ENCODE measurements at places on chromosomes 6 and 20.

GRCh38 chr6:94859924-94860323 is 717.4 kb upstream of the MANEA start:
- DNase-seq: no peak

- peak; percentile 44 for DNase-seq
These were observed 99.1 kb downstream of the HIVEP2 start for GRCh38 chr6:142845624-142846458.

- DNase-seq: no peak
These were observed 54.8 kb upstream of the SGK1 start for GRCh38 chr6:134372603-134373281.

GRCh38 chr6:157221049-157221816 is 102.1 kb downstream of the TMEM242 start:
- DNase-seq: peak; percentile 76

DNA sequence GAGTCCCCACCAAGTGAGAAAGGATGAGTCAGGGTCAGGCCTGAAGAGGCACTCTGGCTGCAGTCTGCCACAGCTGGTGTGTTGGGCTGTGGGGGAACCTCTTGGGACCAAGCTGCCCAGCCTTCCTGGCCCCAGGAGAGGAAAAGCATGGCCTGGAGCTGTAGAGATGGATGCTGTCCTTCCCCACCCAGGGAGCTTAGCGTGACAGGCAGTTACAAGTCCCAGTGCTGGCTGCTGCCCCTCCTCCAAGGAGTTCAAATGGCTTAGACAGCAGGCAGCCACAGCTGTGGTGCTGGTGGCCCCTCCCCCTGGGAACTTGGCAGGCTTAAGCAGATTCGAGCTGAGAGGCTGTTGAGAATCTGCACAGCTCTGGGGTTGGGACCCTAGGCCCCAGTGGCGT is 253.2 kb downstream of the PLCB1 start:
- no peak for DNase-seq

GRCh38 chr6:39834866-39835265 is 42.7 kb downstream of the DAAM2 start:
- no peak for DNase-seq

- DNase-seq: no peak
These were observed 160.1 kb downstream of the DTNBP1 start for GRCh38 chr6:15502446-15503345.

DNA sequence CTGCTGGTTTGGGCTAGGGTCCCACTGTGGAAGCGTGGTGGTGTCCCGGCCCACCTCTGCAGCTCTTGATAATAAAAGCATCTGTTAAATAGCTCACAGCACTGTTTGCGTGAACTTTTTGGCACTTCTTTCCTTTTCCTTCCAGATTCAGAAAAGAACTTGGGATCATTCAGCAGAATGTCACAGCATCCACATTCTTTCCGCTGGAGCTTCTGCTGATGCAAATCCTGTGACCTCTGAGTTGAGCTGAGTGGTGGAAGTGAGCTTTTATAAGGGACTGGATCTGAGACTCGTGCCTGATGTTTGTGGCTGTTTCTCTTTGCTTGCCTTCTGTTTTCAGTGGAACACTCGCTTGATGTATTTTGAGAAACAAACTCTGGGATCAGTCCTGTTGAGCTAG is 3.9 kb downstream of the OSBPL2 start:
- no peak for DNase-seq

DNA sequence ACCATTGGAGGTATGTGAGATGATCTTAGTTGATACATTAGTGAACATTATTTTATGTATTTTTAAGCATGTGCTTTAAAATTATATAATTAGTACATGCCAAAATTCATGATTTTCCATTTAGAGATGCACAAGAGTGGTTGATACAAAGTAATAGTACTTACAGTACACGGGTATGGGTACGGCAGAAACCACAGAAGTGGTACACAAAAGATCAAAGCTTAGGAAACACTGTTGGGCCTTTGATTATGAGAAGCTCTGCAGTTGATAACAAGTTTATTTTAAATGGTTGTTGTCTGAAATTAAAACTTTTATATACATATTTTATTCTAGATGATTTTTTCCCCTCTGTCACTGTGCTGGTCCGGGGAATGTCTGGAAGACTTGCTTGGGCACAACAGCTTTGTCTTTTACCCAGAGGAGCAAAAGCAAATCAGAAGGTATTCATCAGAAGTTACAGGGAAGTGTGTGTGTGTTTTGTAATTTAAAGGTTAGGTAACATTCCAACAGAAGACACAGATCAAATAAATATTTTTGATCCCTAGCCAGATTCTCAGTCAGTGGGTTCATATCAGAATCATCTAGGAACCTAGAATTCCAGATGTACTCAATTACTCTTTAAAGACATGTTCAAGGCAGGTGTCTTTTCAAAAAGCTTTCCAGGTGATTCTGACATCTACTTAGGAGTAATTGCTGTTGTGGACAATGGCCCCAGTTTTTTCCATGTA is 32.5 kb upstream of the ADIG start:
- no peak for DNase-seq

DNA sequence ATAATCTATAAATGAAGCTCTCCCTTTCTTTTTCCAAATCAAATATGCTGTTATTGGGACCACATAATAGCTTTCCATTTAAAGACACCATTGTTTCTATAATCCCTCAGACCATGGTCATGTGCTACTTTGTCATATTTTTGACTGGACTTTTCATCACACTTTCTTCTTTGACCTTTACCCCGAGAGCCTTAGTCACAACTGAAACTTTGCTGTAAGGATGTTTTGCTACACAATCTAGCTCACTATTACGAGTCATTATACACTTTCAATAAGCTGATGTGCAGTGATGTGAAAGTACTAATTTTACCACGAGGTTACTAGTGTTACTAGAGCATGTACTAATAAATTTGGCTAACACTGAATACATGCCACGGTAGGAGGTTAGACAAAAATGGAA is 367.2 kb upstream of the RUNX2 start:
- DNase-seq: no peak

DNA sequence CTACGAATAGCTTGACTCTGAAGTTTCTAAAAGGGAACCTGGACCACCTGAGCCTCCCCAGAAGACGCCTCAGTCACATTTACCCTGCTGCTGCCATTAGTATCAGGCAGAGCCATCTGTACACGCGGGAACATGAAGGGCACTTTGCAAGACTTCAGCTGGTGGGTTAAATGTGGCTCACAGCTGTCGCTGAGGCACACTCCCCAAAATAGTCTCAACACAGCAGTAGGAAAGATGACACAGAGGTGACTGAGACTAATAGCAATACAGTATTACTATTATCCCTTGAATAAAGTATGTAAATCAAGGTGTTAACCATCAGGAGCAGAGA is 29.0 kb downstream of the PSMB1 start:
- no peak for DNase-seq

- no peak for DNase-seq
These were observed 41.4 kb downstream of the MDFI start for GRCh38 chr6:41679696-41680095.

DNA sequence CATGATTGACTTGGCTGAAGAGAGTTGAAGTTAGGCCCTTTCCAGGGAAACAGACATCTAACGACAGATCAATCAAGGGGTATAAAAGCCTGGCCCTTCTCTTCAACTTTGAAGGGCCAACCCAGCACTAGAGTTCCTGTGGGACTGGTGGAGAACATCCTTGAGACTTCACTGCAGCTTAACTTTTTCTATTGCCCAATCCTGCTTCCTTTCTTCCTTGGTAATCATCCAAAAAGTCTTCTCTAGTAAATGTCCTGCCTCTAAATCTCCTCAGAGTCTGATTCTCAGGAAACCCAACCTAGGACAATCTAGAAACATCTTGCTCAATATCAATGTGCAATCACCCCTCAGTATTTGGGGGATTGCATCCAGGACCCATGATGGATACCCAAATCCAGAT is 1.9 kb downstream of the MKKS start:
- DNase-seq: no peak

- DNase-seq: no peak
These were observed 181.8 kb downstream of the HIVEP2 start for GRCh38 chr6:142763205-142763604.

DNA sequence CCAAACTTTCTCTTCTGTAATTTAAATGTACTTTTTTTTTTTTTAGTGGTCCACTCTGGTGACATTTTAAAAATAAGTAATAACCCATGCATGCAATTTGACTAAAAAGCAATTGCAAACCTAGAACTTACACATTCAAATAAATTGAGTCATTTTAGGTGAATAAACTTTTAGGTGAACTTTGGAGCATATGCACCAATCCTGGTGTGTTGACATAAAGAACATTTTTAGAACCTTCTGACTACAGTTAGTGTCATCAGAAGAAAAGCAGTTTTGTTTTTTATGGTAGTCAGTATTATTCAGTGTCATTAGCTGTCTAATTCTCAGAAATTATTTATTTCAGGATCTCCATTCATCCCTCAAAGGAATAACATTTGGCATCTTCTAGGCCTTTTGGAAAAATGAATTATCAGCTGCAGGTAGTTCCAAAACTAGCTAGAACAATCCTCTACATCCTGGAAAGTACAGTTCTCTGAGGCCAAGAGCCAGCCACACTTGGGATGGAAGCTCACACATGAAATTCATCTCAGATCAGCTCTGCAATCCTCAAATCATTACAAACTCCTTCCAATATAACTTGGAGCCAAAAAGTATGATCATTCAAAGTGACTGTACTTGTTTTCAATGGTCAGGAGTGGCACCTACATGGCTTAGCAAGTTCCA is 38.5 kb upstream of the SIM1 start:
- no peak for DNase-seq

DNA sequence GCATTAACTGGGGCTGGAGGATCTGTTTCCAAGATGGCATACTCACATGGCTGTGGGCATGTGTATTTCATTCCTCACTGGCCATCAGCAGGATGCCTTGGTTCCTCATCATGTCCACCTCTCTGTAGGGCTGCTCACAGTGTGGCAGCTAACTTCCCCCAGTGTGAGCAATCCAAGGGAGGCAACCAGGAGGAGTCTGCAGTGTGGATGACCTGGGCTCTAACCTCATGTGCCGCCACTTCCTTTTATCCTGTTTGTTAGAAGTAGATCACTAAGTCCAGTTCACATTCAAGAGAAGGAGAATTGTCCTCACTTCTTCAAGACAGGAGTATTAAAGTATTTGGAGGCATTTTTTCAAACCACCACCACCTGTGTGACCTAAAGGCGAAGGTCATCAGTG is 54.4 kb downstream of the MTHFD1L start:
- no peak for DNase-seq

DNA sequence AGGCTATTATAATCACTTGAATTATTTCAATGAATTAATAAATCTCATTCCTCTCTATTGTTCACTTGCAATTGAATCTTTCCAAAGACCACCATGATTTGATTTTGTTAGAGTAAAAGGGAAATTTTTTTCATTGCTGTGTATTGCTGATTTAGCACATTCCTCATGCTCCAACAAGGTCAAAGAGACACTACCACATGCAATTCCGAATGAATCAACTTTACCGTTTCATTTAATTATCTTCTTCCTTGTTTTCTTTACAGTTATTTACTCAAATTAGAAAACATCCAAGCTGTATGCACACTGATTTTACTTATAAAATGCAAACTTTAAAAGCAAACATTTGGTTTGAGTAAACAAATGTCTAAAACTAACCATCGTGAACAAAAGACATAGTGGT is 967 bp downstream of the KIAA0408 start:
- no peak for DNase-seq

- no peak for DNase-seq
These were observed 21.1 kb downstream of the STX11 start for GRCh38 chr6:144171406-144171805.

GRCh38 chr20:58043236-58044140 is 185.0 kb downstream of the ANKRD60 start:
- no peak for DNase-seq

GRCh38 chr6:88705601-88706000 is 257.8 kb downstream of the RNGTT start:
- DNase-seq: no peak

DNA sequence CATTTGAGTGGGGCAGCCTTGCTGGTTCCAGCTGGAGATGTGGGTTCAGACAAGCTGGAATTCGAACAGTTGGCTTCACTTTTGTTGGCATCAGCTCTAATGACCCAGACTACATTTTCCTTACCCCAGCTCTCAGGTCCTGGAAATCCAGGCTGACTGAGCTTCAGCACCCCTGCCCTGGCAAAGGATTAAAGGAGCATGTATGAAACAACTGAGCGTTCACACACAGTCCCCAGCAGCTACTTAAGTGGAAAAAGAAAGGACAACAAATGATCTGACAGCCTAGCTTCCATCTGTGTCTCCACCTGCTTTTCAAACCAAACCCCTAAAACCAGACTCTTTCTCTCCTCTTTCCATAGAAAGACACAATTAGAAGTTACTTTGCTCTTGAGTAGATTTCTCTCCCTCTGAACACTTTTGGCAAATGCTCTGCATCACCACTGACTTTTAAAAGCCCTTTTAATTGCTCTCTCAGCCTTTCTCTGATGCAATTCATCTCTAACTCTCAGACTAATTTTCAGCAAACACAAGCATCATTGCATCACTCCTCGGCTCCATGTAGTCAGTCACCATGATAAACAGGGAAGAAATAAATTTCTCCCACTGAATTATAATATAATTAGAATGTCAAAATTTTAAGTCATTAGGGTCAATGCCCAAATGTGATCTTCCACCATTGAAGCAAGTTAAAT is 28.1 kb downstream of the ROS1 start:
- no peak for DNase-seq

DNA sequence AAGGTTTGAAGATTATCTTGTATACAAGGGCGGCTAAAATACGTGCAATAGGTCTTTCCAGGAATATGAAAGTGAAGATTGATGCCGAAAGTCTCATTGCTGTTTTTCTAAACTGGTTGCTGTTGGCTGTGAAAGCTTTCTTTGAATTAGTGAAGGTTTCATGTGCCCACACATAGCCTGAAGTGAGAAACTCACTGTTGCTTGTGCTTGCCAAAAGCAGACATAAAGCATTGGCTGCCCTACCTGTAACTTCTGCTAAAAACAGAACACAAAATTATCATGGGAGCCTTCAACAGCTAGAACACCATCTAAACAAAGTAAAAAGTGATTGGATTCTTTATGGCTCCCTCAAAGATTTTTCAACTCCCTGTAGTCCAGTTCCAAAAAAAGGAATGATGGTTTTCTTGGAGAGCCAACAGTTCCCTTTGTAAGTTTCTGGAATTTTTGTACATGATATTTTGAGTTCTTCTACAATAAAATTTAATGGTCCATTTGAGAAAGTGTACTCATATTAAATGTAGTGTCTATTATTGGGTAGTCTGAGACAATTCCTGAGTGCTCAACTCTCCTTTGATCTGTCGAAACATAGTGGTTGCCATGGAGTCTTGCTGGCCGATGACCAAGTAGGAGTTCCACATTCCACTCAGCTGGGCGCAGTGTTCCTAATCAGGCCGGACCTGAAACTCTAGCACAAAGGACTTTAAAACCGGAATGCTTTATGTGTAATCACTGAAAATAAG is 68.5 kb downstream of the PLEKHG1 start:
- no peak for DNase-seq

GRCh38 chr20:37397076-37397953 is 51.4 kb downstream of the SRC start:
- no peak for DNase-seq

GRCh38 chr20:39717936-39718335 is 755.8 kb downstream of the DHX35 start:
- DNase-seq: no peak

- DNase-seq: no peak
These were observed 1102.8 kb upstream of the GJE1 start for GRCh38 chr6:141029908-141030307.

GRCh38 chr20:24370249-24370648 is 99.2 kb upstream of the SYNDIG1 start:
- no peak for DNase-seq

- DNase-seq: no peak
These were observed 92.2 kb upstream of the HIVEP1 start for GRCh38 chr6:11919771-11920440.
